Stimulated activated CD8-positive, alpha-beta memory T cell treated with anti-CD3 and anti-CD28 coated beads, Interleukin-4, amount 100 ng/mL, for 4 hours (primary cell): ENCODE measurements at places on chromosomes 5 and 9.

GRCh38 chr5:58459146-58460001, 512 bp downstream of the PLK2 start:
- no peak for DNase-seq

DNA sequence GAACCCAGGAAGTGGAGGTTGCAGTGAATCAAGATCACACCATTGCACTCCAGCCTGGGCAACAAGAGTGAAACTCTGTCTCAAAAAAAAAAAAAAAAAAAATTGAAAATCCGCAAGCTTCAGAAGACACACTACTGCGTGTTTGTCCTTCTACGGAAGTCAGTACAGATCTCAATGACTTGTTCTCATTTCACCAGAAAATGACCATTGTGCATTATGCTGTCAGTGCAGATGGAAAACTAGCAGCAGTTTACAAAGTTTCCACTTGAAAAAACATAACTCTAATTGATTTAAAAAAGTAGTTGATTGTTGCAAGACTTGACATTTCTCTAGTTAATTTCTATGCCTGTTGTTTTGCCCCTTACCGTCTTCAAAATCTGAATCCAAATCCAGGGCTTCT, 298.0 kb upstream of the DMRT1 start:
- DNase-seq: no peak

DNA sequence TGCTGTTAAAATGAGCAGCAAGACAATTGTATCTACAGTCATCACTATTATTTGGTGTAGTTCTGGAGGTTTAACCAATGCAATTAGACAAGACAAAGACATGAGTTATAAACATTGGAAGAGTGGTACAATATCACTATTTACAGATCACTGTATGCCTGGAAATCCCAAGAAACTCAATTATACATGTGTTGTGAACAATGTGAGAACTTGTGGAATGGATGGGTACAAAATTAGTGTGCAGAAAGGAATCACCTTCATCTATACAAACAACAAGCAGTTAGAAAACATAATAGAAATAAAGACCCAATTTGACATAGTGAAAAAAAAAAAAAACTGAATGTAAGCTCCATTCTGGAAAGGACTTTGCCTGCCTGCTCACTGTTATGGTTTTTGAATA, 12.4 kb upstream of the CCDC112 start:
- DNase-seq: no peak

DNA sequence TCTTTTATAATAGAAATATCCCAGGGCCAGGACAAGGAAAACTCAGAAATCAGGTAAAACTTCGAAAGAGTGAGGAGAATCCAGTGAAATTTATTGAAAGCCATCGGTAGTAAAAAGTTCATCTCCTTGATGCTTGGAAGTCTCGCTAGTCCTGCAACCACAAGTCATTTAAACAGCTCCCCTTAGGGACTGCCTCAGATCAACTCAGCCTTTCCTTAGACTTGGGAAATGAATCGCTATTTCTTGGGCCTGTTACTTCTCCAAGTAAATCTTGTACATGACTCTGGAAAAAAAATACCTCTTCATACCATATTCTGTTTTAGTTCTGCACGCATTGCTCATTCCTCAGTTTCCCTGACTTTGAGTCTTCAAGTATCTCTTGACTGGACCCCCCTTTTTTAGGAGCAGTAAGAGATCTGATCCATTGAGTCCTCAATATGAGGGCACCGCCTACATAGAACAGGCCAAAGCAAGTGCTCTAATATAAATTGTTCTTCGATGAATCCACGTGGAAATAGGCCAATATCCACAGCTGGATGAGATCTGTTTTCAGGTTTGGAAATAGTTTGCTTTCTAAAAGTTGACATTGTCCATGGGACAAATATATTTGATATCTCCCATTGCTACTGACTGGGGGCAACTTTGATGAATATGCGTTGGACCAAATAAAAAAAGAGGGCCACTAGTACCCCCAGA, 114.2 kb downstream of the PRDM6 start:
- no peak for DNase-seq

DNA sequence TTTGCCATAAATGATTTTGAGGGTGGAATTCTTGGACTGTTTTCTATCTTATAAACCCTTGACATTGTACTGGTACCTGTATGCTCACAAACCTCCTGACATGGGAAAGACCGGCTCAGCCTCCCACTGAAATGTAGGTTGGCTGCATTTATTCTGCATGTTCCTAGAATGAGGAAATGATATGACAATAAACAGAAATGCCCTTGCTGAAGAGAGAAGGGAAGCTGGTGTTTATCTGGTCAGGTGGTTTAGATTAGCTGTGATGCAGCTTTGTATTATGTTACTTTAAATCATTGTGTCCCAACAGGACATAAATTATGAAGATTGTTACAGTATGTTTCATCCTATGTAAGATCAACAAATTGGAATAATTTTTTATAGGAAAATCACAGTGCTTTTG, 23.1 kb upstream of the CATSPER3 start:
- DNase-seq: no peak

- no peak for DNase-seq
Observed at GRCh38 chr9:126146254-126147145, 180.1 kb upstream of the MVB12B start.

DNA sequence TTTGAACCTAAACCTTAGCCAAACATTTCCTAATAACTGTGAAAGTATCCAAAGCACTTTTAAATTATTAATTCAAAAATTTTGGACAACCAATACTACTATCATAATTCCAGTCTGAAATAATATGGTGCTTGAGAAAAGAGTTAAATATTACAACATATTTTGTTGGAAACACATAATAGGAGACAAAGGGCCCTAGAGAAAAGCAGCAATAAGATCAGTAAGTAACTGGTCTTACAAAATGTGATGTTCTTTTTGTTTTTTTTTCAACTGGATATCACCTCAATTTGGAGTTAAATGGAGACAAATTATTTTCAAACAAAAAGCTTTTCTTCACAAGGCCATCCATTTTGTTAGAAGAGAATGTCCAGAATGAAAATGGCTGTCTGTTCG, 21.1 kb downstream of the SRFBP1 start:
- DNase-seq: no peak

DNA sequence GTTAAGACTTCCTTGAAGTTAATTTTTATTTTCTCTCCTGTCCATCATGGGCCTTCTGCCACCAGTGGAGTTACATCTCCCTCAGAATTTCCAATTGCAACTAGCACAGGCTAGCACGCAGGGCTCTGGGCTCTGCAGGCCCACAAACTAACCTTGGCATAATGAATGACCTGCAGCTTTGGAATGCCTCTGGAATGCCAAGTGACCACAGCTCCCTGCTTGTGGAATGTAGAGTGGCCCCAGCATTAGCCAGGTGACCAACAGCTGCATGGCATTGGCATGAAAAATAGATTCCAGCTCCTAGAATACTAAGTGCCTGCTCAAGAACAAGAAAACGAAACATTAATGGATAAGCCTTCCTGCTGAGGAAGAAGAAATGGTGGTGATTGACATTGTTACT, 726.1 kb downstream of the BRINP1 start:
- no peak for DNase-seq

- no peak for DNase-seq
Observed at GRCh38 chr5:16809010-16809394, 127.1 kb downstream of the MYO10 start.

- DNase-seq: no peak
Observed at GRCh38 chr9:130713286-130713960, 19.8 kb downstream of the EXOSC2 start.

GRCh38 chr9:92726971-92727715, 37.5 kb downstream of the BICD2 start:
- no peak for DNase-seq

DNA sequence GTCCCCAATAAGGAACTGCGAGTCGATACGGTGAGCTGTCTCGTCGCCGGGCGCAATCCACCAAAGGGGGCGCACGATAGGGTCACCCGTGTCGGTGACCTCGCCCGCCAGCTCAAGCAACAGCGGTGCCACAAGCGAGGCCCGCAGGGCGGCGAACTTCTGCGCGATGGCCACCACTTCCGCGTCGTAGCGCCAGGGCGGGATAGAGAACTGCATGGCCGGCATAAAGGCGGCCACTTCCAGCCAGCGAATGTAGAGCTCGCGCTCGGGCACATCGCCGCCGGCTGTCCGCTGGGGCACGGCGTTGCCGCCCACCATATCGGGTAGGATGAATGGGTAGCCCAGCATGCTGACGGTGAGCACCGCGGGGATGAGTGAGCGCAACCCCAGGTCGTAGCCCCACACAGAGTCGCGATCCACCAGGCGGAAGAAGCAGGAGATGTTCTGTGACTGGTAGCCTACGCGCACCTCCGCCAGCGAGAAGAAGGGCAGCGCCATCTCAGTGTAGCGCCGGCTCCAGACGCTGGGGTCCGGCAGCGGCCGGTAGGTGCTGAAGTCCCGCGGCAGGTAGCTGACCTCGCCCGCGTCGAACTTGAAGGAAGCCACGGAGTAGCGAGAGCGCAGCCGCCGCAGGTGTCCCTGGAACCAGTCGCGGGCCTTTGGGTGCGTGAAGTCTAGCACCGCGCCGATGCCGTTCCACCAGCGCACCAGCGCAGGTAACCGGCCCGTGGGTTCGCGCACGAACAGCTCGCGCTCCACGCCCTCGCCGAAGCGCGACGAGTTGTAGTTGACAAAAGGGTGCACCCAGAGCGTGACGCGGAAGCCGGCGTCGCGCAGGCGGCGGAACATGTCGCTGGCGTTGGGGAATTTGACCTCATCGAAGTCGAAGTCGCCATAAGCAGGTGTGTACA, 5.5 kb downstream of the MYORG start:
- DNase-seq: no peak

DNA sequence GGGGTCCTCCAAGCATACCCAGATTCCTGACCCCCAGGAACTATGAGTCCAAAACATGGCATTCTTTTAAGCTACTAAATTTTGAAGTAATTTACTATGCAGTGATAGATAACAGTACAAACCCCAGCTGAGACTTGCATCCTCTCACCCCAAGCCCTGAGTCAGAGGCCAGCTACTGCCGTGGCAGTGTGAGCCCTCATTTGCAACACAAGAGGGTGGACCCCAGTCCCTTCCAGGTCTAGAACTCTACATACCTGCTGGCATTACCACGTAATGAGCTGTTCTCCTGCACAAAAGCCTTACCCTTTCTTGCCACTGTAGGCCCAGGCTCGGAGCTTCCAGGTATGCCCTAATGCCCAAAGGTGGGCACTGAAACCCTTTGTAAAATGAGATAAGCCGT, 108.6 kb upstream of the ERCC6L2 start:
- DNase-seq: no peak

DNA sequence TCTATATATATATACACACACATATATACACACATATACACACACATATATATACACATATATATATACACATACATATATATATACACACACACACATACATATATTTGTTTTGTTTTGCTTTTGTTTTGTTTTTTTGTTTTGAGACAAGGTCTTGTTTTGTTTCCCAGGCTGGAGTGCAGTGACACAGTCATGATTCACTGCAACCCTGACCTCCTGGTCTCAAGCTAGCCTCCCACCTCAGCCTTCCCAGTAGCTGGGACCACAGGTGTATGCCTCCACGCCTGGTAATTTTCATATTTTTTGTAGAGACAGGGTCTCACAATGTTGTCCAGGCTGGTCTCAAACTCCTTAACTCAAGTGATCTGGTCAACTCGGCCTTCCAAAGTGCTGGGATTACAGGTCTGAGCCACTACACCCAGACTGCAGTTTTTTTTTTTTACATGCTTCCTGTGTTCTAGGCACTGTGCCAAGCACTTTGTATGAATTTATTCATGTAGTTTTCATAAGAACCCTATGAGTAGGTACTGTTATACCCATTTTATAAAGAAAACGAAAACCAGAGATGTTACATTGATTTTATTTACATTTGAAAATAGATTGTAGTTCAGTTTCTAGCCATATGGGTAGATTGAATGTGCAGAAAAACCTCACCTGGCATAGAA, 120.7 kb downstream of the PBX3 start:
- no peak for DNase-seq

DNA sequence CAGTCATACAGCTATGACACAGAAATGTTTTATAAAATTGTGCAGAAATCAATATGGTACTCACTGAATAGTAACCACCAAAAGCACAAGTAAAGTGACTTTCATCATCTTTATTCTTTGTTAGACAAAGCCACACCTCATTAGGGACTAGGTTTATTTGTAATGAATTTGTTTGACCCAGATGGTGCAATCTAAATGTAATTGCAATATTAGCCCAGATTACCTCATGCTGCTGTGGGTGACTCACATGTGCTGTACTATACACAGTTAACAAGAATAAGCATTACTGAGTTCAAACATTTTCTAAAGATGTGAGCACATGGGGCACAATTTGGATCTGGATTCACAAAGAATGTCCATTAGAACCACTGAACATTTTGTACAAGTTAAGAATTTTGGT, 759.3 kb upstream of the TYRP1 start:
- no peak for DNase-seq

GRCh38 chr9:31253800-31254762, 1130.4 kb upstream of the ACO1 start:
- DNase-seq: no peak

GRCh38 chr9:127140181-127140580, 17.7 kb upstream of the ANGPTL2 start:
- DNase-seq: no peak

DNA sequence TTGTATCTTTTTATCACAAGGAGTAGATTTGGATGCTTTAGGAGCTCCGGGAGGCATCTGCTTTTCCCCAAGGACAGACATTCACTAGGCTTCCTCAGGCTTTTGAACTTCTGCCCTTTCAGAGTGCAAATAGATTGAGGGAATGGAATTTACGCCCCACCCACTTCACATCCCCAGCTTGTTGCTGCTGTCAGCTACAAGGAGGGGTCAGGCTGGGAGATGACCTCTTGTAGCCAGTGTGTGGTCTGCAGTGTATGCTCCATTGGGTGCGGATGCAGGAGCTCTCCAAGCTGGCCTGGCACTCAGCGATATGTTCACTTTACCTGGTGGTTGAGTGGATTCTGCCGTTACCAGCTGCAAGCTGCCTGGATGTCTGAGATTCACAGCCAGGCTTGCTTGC, 6.4 kb downstream of the TNFSF15 start:
- DNase-seq: no peak

DNA sequence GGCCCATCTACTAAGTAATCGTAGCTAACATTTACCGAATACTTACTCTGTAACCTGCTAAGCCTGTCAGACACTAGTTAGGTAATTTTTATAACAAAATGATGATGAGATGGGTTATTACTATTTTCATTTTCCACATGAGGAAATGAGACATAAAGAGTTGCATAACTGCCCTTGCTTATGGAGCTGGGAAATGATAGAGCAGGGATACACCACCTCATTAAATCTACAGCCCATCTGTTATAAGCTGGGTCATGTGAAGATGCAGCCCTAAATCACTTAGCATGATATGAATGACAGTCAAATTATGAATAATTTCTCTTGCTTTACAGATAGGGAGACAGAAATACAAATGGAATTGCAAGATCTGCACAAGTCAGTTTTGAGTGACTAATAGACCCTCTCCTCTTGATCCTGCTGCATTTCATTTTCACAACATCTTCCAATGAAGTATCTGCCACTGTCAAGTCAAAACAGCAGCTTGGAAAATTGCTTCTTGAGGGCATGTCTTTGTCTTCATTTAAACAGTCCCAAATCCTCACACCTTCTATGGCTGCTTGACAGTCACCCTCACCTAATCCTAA, 364.7 kb downstream of the PRELID2 start:
- no peak for DNase-seq

GRCh38 chr9:126166291-126166690, 160.3 kb upstream of the MVB12B start:
- no peak for DNase-seq
